ENCODE measurements at places on chromosomes 16 and 17.

GRCh38 chr16:82439678-82440293, 187.0 kb upstream of the CDH13 start:
- no peak for DNase-seq

GRCh38 chr17:1003633-1003971, 6.7 kb downstream of the TIMM22 start:
- DNase-seq, result no peak

- no peak for DNase-seq
Measured at GRCh38 chr17:63529711-63530556, 6.8 kb downstream of the KCNH6 start.

GRCh38 chr17:79654350-79654959, 43.6 kb upstream of the RBFOX3 start:
- DNase-seq, result no peak

GRCh38 chr17:45090711-45091110, 29.6 kb downstream of the NMT1 start:
- no peak for DNase-seq
